ENCODE measurements at places on chromosomes 6 and 20.
A peak's percentile ranks its signal among the peaks of the same experiment; 100 is the strongest.

DNA sequence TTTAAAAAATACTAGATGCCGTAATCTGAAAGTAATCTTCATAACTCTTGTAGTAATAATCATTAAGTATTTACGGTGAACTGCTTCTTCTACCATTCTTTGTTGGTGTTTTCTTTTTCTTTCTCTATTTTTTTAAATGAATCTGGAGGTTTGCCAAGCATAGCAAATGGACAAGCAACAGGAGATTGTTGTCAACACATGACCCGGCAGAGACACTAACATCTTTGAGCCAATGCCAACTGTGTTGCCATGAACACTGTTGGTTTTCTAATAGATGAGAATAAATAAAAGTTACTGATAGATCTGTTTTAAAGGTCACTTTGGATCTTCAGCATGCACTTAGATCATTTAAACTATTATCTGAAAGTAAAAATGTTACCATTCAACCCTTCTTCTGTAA lies 523.6 kb upstream of the EYS start:
- DNase-seq = no peak

- no peak for DNase-seq
Measured at GRCh38 chr20:61768571-61769285, 297.0 kb downstream of the TAF4 start.

GRCh38 chr6:133969921-133970295 lies 16.9 kb downstream of the TBPL1 start:
- no peak for DNase-seq

- no peak for DNase-seq
Measured at GRCh38 chr20:53945478-53945877, 124.9 kb downstream of the BCAS1 start.

DNA sequence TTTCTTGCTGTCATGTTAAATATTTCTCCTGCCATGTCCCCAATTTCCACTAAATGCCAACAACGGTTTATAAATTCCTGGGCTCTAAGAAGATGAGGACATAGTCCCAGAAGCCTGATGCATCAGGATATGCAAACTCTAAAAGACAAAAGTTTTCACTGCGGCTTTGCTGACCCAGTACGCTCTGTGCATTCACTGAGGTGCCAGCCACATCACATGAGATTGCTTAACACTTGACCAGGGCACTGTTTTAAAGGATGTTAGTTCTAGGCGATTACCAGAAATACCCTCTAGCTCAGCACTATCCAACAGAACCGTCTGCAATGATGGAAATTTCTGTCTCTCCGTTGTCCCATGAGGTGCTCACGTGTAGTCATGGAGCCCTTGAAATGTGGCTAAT lies 19.9 kb upstream of the ADTRP start:
- DNase-seq = no peak

- peak; percentile 40 for DNase-seq
Measured at GRCh38 chr6:33620158-33620855, 815 bp upstream of the ITPR3 start.

DNA sequence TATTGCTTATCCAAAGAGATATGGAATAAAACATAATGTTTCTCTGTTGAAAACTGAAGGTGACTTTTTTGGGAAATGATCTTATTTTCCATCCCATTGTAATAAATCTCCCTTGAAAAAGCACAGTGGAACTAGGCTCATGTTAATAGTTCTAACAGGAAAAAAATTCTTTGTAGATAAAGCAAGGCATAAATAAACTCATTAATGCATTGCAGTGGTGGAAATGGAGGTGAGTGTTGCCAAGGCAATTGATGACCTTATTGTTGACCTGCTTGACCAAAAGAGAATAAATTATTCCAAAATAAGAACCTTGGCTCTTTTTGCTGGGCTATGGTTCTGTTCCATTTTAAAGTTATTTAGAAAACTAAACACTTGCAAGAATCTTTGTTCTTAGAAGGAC lies 55.2 kb downstream of the TRMT11 start:
- DNase-seq = no peak

DNA sequence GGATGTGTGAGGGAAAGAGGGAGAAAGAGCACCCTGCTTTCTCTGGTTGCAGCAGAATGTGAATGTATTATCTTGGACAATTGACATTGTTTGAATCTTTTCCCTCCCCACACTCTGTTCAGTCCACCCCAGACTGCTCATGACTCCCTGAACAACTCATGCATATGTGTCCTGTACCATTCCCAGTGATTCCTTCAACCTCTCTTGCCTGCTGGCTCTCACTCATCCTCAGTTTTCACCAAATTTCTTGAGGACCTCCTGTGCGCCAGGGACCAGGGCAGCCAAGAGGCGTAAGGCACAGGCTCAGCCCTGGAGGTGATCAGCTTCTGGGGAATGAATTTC lies 5.4 kb downstream of the NOX3 start:
- no peak for DNase-seq

DNA sequence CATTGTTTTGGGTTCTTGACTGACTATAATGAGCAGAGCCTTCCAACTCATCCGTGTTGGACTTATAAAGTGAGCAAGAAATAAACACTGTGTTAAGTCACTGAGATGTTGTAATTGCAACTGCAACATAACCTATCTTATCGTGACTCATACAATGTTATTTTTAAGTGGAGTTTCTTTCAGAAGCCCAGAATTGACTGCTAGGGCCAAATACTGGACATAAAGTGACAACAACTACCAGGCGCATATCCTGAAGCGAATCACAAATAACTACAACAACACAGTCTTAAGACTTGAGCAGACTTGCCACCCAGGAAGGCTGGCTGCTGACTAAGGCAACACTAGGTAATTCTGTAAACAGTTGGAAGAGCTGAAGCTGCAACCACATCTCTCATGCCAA lies 326.6 kb downstream of the COL12A1 start:
- no peak for DNase-seq

- DNase-seq = no peak
Measured at GRCh38 chr20:6160736-6161135, 37.9 kb upstream of the FERMT1 start.

GRCh38 chr20:10201321-10201870 lies 17.2 kb upstream of the SNAP25 start:
- DNase-seq = no peak

- no peak for DNase-seq
Measured at GRCh38 chr6:49645139-49645538, 8.5 kb upstream of the RHAG start.

GRCh38 chr20:53405139-53405538 lies 188.5 kb downstream of the ZNF217 start:
- peak; percentile 77 for DNase-seq

- DNase-seq = peak; percentile 81
Measured at GRCh38 chr20:43187476-43188233, 2.1 kb downstream of the PTPRT start.

- peak; percentile 88 for DNase-seq
Measured at GRCh38 chr6:134216301-134217010, 101.5 kb downstream of the SGK1 start.

DNA sequence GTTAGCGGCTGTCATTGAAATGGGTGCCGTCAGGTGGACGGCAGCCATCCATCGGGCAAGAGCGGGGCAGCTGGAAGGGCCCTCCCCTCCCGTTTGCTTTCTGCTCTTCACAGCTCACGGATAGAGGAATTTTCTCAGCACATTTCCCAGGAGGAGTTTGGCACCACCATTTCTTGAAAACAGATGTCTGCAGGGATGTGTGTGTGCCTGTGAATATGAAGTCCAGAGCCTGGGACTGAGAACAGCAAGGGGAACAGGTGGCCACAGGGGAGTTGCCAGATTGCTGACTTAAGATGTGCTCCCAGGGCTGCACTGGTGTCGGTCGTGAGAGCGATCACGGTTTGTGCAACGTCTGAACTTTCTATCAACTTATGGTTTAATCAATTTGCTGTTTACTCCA lies 22.1 kb upstream of the ECI2 start:
- no peak for DNase-seq

GRCh38 chr6:169008641-169009257 lies 244.9 kb downstream of the THBS2 start:
- DNase-seq = no peak

DNA sequence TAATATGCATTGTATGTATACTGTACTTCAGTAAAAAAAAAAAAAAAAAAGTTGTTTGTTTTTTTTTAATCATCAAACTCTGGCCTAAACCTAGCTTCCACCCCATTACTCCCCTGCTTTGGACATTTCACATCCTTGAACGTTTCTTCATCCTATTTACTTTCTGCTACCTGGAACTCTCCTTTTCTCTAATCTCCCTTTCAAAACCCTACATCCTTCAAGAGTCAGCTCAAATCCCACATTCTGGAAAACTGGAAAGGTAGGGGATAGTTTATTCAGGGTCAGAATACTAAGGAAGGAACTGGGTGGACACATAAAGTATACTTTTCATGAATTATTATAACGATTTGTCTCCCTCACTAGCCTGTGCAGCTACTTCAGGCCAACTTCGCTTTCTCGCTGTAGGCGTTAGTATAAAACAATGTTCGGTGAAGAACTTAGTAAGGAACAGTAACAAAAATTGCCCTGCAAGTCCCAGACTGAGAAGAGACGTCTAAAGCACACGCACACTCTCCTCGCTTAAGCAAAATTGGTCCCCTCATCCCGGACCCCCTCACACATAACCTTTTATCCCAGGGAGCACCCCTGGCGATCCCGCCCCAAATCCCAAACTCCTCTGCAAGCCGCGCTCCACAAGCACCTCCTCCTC lies 775 bp downstream of the PIGU start:
- peak; percentile 17 for DNase-seq

GRCh38 chr6:11380969-11381744 lies 148.7 kb upstream of the NEDD9 start:
- no peak for DNase-seq

DNA sequence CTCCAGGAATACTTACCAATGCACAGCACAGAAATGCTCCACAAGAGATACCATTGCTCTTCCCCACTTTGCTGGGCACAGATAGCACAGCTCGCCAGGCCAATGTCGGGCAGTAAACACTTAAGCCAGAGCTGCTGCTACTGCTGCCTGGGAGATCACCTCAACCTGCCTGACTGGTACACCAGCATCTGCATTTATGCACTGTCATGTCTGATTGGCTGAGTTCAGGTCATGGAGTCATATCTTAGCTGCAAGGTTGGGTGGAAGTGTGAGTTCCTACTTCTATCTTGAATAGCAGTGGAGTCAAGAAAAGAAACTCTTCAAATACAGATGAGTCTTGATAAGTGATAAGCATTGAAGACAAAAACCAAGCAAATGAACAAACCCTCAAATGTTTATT lies 10.9 kb upstream of the ADGRF4 start:
- no peak for DNase-seq

- DNase-seq = peak; percentile 44
Measured at GRCh38 chr20:25464501-25465242, 57.2 kb downstream of the GINS1 start.

- no peak for DNase-seq
Measured at GRCh38 chr6:31065556-31065955, 46.8 kb downstream of the C6orf15 start.

- DNase-seq = no peak
Measured at GRCh38 chr6:25550631-25551030, 101.4 kb upstream of the SCGN start.

- no peak for DNase-seq
Measured at GRCh38 chr6:133411757-133412156, 170.6 kb downstream of the EYA4 start.

- no peak for DNase-seq
Measured at GRCh38 chr6:71404145-71404966, 115.7 kb downstream of the OGFRL1 start.

DNA sequence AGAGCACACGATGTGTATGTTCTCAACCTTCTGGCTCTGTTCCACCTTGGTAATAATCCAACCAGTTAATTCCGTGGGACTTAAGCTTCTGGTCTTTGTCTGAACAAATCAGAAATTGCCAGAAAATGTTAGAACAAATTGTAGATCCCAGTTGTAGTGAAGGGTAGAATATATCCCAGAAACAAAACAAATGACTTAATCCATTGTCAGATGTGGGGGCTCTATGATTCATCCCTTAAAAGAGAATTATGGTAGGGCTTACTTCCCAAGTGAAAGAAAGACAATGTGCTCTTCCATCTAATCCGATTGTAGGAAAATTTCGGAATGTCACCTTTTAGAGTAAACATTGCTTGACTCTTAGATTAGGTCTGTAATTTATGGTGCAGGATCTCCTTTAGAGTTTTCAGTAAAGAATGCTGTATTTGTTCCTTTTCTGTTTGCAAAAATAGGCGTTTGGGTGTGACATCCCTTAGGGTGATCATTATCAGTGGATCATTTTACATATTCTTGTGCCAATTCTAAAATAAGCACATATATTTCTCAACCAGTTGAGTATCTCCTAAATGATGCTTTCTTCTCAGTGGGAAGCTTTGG lies 234.5 kb upstream of the ZNF217 start:
- DNase-seq = no peak

GRCh38 chr6:3665608-3666007 lies 85.9 kb downstream of the PXDC1 start:
- DNase-seq = no peak

DNA sequence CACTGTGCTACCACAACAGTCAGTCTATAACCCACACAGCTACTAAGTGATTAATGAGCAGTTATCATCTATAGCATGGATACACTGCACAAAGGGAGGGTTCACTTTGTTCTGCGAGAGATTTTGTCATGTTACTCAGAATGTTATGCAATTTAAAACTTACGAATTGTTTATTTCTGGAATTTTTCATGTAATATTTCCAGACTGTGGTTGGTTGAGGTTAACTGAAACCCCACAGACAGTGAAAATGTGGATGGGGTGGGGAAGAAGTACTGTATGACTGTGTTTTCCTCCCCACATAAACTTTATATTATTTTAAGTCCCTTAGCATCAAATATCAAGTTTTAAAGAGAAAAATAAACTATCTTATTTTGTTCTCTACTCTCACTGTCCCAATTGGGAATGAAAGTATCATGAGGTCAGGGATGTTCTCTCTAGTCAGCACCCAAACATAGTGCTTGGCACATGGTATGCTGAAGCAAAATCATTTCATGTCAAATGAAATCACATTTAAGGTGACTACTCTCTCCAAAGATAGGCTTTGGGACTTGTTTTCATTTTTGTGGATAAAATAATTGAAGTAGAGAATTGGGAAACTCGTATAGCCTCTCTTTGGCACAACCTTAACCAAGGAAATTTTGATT lies 25.4 kb downstream of the DOP1A start:
- DNase-seq = no peak

DNA sequence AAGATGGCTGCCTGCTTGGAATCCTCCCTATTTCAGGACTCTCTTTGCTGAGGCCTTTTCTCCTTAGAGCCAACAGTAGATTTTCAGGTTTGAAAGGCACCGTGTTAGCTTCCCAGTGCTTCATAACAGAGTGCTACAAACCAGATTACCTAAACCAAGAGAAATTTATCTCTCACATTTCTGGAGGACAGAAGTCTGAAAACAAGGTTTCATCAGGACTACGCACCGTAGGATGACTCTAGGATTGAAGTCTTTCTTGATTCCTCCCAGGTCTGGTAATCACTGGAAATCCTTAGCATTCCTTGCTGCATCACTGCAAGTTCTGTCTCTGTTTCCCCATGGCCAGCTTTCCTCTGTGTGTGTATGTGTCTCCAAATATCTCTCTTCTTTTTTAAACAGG lies 508.4 kb upstream of the GJE1 start:
- no peak for DNase-seq

- no peak for DNase-seq
Measured at GRCh38 chr6:158087224-158087867, 80.7 kb downstream of the SERAC1 start.
